NCI-H2081 (cell line): ENCODE measurements at places on chromosomes 5 and 9.

DNA sequence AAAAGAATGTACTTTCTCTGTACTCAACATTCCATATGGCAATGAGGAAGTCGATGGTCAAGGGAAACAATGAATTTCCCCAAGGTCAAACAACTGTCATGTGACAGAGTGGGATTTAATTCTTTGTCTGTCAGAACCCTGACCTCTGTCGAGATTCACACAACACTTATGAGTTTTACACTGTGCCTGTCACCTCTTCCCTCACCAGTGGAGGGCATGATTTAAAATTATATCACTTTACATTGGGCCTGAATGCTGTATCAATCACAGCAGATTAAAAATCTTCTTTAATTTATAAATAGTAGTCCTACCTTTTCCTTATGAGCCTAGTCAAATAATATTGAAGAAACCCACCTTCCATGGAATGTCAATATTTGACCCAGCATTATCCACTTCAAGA, 276.7 kb downstream of the CDH10 start:
- DNase-seq, result no peak

DNA sequence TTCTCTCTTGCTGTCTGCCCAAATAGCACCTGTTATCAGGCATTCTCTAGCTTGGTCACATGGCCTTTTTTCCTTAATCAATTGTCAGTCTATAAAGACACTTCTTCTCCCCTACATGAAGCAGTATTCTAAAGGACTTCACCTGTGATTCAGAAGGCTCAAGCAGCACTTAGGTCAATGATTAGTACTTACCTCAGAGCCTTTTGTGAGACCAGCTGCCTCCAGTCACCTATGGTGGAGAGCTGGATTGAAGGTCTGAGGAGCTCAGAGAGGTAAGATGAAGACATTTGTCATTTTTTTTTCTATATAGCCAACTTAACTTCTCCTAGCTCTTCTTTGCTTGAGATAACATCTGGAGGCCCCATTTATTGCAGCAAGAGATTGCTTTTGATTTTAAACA, 278.3 kb upstream of the PCSK5 start:
- no peak for DNase-seq

GRCh38 chr5:10513501-10514442, 50.1 kb upstream of the ANKRD33B start:
- DNase-seq, result no peak

- no peak for DNase-seq
Measured at GRCh38 chr9:117461386-117461785, 46.5 kb upstream of the ASTN2 start.

DNA sequence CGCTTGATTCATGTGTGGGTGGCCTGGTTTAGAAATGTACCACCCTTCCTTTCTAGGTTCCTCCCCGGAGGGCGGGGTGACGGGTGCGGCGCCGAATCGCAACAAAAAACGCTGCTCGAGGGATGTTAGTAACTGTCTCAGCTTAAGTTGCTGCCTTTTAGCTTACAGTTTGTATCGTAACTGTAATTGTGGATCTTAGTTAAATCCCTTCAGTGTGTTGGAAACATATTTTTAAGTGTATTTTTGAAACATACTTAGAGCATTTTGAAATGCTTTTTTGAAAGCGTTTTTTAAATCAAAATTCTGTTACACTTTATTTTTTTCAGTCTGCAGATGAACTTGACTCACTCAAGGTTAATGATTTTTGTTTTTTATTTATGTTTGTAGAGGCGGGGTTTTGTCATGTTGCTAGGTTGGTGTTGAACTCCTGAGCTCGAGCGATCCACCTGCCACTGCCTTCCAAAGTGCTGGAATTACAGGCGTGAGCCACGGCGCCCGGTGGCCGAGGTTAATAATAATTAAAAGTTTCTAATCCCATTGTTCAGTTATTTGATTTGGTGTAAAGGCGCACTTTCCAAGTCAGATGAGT, 997 bp upstream of the CHD1 start:
- DNase-seq, result no peak

- no peak for DNase-seq
Measured at GRCh38 chr9:7665874-7666273, 133.7 kb downstream of the DMAC1 start.

- no peak for DNase-seq
Measured at GRCh38 chr9:129007766-129008468, 20.2 kb downstream of the SH3GLB2 start.

- DNase-seq, result no peak
Measured at GRCh38 chr5:133494232-133494922, 118.0 kb downstream of the FSTL4 start.

GRCh38 chr5:6260846-6261245, 117.5 kb downstream of the MED10 start:
- DNase-seq, result no peak

DNA sequence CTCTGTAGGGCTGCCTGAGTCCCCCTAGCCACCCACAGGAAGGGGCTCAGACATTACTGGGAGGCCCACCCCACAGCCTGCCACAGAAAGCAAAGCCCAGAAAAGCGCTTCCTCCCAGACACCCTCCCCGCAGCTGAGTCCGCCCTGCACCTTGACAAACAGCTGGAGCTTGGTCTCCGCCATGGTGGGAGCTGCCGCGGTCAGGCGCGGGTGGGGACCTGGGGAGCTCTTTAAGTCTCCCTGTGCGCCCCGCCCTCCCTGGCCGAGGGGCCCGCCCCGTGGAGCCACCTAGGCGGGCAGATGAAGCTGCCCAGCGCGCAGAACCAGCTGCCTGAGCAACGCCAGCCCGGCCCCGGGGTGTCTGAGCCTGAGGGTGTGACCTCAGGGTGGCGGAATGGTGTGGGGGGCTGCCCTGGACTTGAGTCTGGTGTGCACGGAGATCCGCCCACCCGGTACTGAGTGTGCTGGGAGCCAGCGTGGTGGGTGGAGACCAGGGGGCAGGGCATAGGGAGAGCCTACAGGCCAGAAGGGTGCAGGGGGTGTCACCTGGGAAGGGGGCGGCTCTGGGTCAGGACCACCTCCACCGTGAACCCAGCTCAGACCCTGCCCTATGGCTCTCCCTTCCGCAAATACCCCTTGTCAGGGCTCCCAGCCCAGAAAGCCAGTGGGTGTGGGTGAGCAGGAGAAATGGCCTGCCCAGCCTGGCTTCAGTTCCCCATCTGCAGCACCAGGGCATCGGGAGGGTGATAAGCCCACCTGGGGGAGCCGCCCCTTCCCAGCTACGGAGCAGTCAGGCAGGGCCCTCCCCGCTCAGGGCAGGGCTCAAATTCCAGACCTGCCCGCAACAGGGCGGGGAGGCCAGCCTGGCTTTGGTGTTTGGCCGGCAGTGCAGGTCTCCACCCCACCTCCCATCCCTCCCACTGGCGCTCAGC, at the start of gene CLIC3:
Gene CLIC3, minus strand, starts transcription at position 208 of the 932 bp plus-strand sequence. Its CDS starts 25 bp downstream, at position 183.
- DNase-seq, result no peak

DNA sequence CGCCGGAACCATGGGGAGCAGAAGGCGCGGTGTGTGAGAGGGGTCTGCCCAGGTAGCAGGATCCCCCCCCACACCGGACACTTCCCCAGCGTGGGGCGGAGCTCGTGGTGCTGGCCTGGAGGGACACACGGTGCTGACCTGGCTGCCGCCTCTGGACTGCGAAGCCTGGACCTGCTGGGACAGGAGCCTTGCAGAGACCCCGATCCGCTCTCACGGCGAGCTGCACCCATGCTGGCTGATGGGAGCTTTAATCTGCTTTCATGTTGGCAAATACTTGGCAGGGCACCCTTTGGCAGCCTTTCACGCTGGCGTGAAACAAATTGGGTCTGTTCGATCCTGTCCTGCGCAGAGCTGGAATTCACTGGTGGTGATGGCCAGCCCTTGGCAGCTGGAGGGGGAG, 7.4 kb downstream of the NKD2 start:
- no peak for DNase-seq

GRCh38 chr5:170278611-170279458, 18.7 kb downstream of the LCP2 start:
- no peak for DNase-seq

DNA sequence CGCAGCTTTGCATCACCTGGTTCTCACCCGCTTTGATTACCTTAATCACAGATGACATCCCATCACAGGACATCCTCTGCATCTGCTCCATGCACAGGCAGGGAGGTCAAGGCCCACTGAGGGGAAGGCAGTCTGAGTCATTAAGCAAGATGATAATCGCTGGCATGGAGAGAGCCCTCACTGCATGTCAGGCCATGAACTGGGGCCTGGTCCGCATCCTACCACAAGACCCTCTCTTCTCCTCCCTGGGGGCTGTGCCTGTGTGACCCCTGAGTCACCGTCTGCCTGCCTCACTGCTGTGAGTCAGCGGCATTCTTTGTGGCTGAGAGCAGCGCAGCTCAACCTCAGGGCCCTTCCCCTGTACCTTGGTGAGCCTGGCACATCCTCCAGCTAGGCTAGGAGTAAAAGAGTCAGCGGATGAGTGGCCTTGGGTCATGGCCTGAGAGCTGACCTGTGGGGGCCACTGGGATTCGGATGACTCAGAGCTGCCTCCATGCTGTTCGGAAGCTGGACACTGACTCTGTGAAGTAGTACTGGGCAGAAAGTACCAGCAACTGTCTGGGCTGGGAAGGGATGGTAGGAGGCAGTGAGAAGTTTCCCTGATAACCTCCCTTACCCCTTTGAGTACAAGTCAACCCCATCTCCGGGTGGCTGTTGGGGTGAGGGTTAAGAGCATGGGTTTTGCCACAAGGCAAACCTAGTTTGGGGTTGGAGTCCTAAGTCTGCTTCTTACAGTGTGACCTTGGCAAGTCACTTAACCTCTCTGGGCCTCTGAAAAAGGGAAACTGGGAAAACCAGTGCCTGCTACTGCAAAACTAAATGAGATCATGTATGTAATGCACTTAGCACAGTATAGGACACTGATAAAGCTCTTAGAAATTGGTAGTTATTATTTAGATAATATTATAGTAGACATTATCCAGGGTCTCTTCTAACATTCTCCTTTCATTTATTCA, 14.6 kb upstream of the ARSI start:
- DNase-seq, result no peak

- DNase-seq, result peak; percentile 31
Measured at GRCh38 chr5:172106511-172107356, 81.3 kb downstream of the STK10 start.

GRCh38 chr5:83026930-83027687, 50.1 kb downstream of the TMEM167A start:
- no peak for DNase-seq

- no peak for DNase-seq
Measured at GRCh38 chr9:92247296-92247695, 46.2 kb downstream of the IARS1 start.

DNA sequence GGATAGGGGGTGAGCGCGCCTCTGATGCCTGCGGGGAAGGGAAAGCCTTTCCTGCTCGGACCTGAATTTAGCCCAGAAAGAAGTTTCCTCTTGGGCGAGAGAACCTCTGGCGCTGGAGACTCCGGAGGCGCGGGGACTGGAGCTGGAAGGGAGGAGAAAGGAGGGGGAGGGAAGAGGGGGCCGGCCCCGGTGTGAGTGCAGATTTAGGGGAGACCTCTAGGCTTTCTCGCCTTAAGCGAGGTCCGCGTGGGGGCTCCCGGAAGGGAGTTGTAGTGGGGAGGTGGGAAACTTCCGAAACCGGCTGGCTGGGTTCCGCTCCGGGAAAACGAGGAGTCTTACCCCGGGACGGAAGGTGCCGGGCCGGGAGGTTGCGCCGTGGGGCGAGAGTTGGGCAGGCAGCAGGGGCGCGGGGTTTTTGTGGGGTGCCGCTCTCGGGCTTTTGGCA, 1.3 kb downstream of the PCSK5 start:
- no peak for DNase-seq

DNA sequence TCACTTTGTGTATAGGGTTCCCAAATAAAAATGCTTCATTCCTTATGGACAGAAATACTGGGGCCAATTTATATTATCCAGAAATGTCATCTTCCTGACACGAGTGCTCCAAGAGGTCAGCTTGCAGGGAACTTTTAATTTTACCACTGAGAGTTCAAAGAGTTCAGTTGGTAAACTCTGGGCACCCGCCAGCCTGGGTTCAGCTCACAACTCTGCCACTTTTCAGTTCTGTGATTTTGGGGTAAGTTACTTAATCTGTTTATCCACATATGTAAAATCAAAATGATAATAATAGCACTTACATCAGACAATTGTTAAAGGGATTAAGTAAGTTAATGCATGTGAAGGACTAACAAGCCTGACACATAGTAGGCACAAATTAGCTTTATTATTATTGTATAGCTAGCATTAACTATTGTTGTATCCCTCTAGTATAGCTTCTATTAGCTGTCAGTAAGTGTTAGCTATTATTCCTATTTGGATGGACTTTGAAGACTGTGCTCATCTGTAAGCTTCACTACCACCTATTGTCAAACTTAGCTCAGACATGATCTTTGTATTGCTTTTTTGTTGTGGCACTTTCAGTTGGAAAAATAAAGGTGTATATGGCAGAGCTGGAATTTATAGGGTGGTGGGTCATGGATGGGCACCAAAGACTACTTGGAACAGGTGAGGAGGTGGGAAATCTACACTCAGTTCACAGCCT, 1.6 kb downstream of the MEGF10 start:
- no peak for DNase-seq

DNA sequence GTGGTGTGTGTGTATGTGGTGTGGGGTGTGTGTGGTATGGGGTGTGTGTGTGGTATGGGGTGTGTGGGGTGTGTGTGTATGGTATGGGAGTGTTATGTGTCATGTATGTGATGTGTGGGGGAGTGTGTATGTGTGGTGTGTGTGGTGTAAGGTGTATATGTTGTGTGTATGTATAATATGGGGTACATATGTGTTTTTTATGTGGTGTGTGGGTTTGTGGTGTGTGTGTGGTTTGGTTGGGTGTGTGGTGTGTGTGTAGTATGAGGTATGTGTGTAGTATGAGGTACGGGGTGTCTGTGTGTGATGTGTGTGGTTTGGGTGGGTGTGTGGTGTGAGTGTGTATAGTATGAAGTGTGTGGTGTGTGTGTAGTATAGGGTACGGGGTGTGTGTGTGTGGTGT, 11.4 kb downstream of the ECSCR start:
- no peak for DNase-seq

DNA sequence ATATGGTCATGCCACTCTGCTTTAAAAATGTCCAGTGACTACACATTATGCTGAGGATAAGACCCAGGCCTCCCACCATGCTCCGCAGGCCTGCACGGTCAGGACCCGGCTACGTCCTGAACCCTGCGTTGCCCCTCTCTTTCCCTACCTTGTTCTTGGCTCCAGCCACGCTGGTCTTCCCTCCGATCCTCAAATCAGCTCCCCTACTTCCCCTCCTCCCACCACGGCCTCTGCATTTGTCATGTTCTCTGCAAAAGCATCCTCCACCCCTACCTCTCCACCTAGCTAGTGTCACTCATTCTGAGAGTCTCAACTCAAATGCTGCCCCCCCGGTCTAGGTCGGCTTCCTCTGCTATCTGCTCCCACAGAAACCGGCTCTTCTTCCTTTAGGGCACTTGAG, 11.2 kb downstream of the GPX3 start:
- DNase-seq, result no peak

- no peak for DNase-seq
Measured at GRCh38 chr5:88502179-88503040, 233.8 kb upstream of the TMEM161B start.
